NCI-H2227 treated with DMSO at 0.1 percent for 48 hours (cell line): ENCODE measurements at places on chromosomes 3 and 15.

- DNase-seq: peak; percentile 3
Observed at GRCh38 chr3:17336291-17336690, 406.1 kb downstream of the TBC1D5 start.

DNA sequence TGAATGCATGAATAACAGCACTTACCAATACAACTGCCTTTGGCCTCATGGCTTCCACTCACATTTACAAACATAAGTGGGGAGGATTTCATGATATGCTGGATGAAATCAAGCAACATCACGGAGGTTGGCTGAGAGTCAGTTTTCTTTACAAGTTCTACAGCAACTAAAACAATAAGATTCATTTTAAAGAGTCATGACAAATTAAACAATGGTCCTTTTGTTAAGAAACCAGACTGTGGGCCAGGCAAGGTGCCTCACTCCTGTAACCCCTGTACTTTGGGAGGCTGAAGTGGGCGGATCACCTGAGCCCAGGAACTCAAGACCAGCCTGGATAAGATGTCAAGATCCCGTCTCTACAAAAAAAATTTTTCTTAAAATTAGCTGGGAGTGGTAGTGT is 12.4 kb downstream of the ATR start:
- DNase-seq: no peak

DNA sequence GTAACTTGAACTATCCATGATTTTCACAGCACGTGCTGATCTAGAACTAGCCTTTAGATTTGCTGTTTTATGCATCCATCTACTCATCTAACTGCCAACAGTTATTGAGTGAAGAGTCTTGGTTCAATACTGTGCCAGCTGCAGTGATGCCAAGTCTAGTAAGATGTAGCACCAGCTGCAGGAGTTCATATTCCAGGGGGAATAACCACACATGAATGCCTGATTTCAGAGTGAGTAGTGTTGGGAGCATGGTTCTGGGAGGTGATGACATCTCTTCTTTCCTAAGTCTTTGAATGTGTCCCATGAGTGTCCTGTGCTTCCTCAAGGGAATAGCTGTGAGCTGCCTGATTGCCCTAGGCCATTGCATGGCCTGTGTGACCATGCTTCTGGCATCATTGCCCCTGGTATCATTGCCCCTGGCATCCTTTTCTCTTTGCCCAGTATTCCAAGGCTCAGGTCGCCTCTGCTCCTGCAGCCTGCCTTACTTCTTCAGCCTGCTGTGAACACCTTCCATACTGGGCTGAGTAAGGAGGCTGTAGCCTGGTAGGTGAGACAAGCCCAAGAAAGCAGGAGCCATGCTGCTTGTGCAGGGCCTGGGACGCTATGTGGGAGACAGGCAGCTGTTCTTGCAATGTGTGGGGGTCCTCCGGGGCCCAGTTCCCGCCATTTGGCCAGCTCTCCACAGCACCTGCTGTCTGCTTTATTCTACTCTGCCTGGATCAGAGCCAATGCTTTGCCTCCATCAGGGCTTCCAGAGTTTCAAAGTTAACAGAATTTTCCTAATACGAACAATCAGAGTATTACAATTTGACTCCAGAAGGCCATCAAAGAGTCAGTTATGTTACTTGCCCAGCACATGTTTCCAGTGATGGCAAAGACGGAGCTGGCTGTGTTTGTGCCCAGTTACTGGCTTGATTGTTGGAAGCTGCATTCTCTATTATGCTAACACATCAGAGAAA is 73.2 kb downstream of the CLSTN2 start:
- DNase-seq: no peak

- DNase-seq: no peak
Observed at GRCh38 chr3:184608209-184608608, 46.6 kb downstream of the EPHB3 start.

DNA sequence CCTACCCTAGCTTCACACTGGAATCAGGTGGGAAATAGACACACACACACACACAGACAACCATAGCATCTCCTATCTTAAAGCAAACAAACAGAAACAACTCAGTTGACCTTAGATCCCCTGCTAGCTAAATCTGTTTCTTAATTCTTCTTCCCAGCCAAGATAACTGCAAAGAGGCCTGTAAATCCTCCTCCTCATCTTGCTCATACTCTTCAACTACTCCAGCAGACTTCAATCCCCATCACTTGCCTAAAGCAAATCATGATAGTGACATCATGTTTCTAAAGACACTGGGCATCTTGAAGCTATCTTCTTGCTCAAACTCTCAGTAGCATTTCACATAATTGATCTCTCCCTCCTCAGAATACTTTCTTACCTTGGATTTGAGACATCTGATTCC is 303.0 kb downstream of the RBMS3 start:
- DNase-seq: no peak
